Pancreas (tissue), 10 donors: ENCODE measurements at places on chromosomes 11 and 22.

GRCh38 chr11:81449588-81450156, 1284.0 kb downstream of the FAM181B start:
- no peak overlapping the region for H3K27ac ChIP-seq
- no peak overlapping the region for H3K4me3 ChIP-seq
- DNase-seq = no peak
- H3K36me3 ChIP-seq = no peaks in the 10 kb centered on the region

- H3K36me3 ChIP-seq = no peaks in the 10 kb centered on the region
Observed at GRCh38 chr11:69520186-69520916, 38.9 kb downstream of the LINC01488 start.

- H3K27ac ChIP-seq = no peak overlapping the region
- no peaks in the 10 kb centered on the region for H3K4me1 ChIP-seq
- H3K36me3 ChIP-seq = no peaks in the 10 kb centered on the region
- no peak for DNase-seq
- no peak overlapping the region for H3K4me3 ChIP-seq
- no peaks in the 10 kb centered on the region for H3K27me3 ChIP-seq
Observed at GRCh38 chr22:17106785-17107546, 14.2 kb downstream of the TMEM121B start.

DNA sequence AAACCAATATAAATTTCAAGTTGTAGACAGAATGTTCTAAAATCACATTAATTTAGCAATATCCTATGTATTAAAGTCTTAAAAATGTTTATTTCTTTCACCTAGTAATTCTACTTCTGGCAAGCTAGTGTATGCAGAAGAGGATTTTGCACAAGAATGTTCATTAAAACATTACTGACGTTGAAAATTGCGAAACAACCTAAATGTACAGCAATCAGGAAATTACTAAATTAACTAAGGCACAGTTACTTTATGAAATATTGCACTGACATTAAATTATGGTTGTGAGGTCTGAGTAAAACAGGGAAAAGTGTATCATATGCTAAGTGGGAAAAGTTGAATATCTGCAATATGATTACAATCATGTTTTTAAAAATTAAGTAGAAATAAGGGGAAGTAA, 4.1 kb downstream of the SLC36A4 start:
- no peak overlapping the region for H3K27ac ChIP-seq
- no peaks in the 10 kb centered on the region for H3K27me3 ChIP-seq
- no peaks in the 10 kb centered on the region for H3K4me1 ChIP-seq

- no peaks in the 10 kb centered on the region for H3K4me1 ChIP-seq
- H3K4me3 ChIP-seq = no peak overlapping the region
- H3K27me3 ChIP-seq = no peaks in the 10 kb centered on the region
- H3K27ac ChIP-seq = no peak overlapping the region
Observed at GRCh38 chr22:32542677-32543357, 68.2 kb downstream of the FBXO7 start.

- no peaks in the 10 kb centered on the region for H3K36me3 ChIP-seq
- no peak overlapping the region for H3K27ac ChIP-seq
Observed at GRCh38 chr22:39219071-39220039, 25.4 kb downstream of the PDGFB start.

DNA sequence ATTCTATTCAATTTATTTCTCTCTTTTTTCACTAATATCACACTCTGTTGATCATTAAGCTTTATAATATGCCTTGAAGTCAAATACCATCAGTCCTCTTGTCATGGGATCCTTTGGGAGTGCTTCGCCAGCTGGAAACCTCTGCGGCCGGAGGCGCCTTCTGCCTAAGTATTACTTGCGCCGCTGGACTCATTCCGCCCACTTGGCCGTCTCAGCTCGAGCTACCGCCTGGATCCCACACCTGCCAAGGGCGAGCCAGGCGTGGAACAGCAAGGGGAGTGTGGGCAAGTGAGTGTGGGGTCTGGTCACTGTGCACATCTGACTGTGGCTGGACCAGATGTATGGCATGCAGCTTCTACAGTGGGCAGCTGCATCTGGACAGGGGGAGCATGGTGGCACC, 9.1 kb upstream of the MAP6 start:
- no peak for DNase-seq
- H3K4me1 ChIP-seq = no peaks in the 10 kb centered on the region
- no peak overlapping the region for H3K4me3 ChIP-seq
- H3K27ac ChIP-seq = no peak overlapping the region
- H3K27me3 ChIP-seq = no peaks in the 10 kb centered on the region

- no peaks in the 10 kb centered on the region for H3K36me3 ChIP-seq
- no peaks in the 10 kb centered on the region for H3K27me3 ChIP-seq
- no peak for DNase-seq
- H3K4me1 ChIP-seq = no peaks in the 10 kb centered on the region
- no peak overlapping the region for H3K27ac ChIP-seq
Observed at GRCh38 chr11:19474954-19475721, 234.4 kb upstream of the E2F8 start.

DNA sequence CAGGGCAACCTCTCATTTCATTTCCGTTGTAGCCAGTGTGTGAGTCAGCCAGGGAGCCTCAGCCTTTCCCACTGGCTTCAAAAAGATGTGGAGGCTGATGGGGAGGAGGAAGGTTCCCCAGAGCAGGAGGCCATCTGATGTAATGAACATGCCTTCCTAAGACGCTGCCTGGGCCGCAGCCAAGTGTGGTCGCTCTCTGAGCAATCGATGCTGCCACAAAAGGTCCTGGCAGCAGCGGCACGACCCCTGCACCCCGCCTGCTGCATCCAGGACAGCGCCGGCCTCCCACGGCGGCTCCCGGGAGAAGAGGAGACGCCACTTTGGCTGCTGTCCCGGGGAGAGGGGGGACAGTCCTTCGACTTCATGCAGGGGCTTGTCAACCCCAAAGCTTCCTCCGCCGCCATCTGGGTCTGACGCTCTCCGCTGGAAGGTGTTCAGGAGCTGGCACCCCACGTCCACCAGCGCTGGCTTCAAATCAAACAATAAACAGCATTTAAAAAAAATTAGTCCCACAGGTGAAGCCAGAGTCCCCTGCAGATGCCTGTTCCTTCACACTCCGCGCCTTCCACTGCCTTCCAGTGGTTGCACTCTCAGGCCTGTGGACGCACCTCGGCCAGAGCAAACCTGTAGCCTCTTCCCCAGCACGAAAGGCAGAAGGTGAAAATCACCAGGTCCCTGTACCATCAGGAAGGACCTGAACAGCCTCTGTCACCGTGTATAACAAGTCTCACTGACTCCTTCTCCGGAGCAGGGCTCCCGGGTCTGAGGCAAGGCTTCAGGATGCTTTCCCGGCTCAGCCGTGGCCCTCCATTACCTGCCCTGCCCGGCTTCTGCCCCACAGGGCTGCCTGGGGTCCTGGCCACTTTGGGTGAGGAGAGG, 930.7 kb downstream of the BRD1 start:
- no peaks in the 10 kb centered on the region for H3K4me1 ChIP-seq
- DNase-seq = no peak
- H3K27me3 ChIP-seq = no peaks in the 10 kb centered on the region
- H3K36me3 ChIP-seq = no peaks in the 10 kb centered on the region
- no peak overlapping the region for H3K4me3 ChIP-seq

- DNase-seq = no peak
- no peaks in the 10 kb centered on the region for H3K27me3 ChIP-seq
- no peaks in the 10 kb centered on the region for H3K36me3 ChIP-seq
Observed at GRCh38 chr11:121870206-121871045, 245.6 kb downstream of the BLID start.

- no peak overlapping the region for H3K4me3 ChIP-seq
- H3K36me3 ChIP-seq = no peaks in the 10 kb centered on the region
- DNase-seq = no peak
- peaks cover 7% of the 10 kb centered on the region for H3K4me1 ChIP-seq
- no peaks in the 10 kb centered on the region for H3K27me3 ChIP-seq
Observed at GRCh38 chr11:105975128-105975527, 46.9 kb downstream of the MSANTD4 start.

GRCh38 chr11:101336155-101336554, 206.5 kb upstream of the PGR start:
- DNase-seq = no peak
- no peaks in the 10 kb centered on the region for H3K4me1 ChIP-seq
- no peak overlapping the region for H3K27ac ChIP-seq
- no peak overlapping the region for H3K4me3 ChIP-seq
- H3K36me3 ChIP-seq = no peaks in the 10 kb centered on the region

DNA sequence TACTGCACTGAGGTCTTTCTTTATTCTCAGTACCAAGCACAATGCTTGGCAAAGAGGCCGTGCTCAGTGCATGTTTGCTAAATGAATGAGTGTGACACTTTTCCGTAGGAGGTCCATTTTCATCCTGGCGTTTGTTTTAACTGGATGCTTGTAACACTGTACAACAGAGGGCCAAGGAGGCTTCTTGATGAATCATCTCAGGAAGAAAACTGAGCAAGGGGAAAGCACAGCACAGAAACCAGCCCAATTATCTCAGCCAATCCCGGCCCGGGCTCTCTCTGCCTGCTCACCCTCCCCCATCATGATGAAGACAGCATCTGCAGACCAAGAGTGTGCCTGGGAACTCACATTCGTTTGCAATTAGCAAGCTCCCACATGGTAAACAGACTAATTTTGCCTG, 570.3 kb downstream of the OPCML start:
- no peaks in the 10 kb centered on the region for H3K4me1 ChIP-seq
- H3K27me3 ChIP-seq = no peaks in the 10 kb centered on the region
- H3K36me3 ChIP-seq = no peaks in the 10 kb centered on the region
- no peak overlapping the region for H3K27ac ChIP-seq

- DNase-seq = no peak
- no peak overlapping the region for H3K27ac ChIP-seq
- H3K4me3 ChIP-seq = no peak overlapping the region
- no peaks in the 10 kb centered on the region for H3K27me3 ChIP-seq
- no peaks in the 10 kb centered on the region for H3K36me3 ChIP-seq
- H3K4me1 ChIP-seq = no peaks in the 10 kb centered on the region
Observed at GRCh38 chr11:85945296-85945695, 90.1 kb downstream of the CCDC83 start.

DNA sequence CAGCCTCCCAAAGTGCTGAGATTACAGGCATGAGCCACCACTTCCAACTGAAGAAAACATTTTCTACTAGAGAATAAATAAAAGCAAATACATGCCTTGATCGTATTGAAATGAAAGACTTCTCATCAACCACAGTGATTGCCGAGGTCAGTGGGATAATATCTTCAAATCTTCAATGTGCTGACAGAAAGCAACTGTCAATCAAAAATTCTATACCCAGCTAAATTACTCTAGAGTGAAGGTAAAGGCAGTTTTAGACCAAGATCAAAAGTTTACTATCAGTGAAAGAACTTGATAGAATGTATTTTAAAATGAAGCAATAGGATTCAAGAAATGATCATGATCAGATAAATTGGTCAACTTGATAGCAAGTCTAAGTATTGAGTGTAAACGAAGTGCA, 130.6 kb downstream of the BRD1 start:
- DNase-seq = no peak
- no peaks in the 10 kb centered on the region for H3K4me1 ChIP-seq
- no peaks in the 10 kb centered on the region for H3K36me3 ChIP-seq
- H3K27me3 ChIP-seq = no peaks in the 10 kb centered on the region
- no peak overlapping the region for H3K27ac ChIP-seq
